Endothelial cell (in vitro differentiated cells): ENCODE measurements at places on chromosomes 4 and X. TPM values are rescaled to one million over a fixed set of nuclear protein-coding genes. Genes with fewer than 3 reads are reported as not detected.
A peak's percentile ranks its signal among the peaks of the same experiment; 100 is the strongest.

DNA sequence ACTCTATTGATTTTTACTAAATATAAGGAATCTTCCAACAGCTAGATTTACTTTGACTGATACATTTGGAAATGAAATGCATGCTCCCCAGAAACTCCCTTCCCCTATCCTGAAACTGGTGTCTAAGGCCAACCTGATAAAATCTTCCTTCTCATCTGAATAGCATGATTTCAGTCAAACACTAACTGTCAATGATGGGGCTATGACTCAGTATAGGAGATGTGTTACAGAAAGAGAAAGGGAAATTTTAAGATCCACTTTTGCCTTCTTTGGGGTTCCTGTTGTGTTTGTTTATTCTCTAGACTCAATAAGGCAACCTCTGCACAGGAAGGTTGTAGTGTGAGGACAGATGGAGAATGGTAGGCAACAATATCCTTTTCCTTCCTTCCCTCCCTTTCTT is 160.7 kb downstream of the MOSPD2 start:
- no peak for DNase-seq

DNA sequence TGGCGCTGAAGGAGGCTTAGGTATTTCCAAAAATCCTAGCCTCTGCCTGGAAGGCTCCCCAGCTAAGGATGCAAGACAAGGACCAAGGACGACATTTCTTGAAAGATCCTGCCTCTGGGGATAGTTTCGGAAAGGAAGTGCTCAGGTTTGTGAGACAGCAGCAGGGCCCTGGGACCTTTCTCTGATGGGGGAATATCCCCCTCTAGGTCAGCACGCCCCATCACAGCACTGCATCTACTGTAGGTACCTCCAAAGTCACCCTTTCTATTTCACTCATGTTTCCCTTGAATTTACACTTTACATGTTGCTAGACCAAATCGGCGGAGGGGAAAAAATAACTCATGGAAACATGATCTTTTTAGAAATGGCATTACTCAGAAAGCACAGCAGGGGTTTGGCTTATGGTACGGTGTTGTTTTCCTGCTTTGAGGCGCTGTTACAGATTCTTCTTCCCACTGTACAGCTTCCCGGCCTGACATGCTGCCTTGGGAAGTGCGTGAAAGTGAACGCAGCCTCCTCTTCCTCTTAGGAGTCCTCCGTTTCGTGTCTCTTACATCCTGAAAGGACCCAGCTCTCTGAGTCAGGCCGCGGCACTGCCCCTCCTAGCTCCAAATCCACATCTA is 77.2 kb upstream of the DHRSX start:
- no peak for DNase-seq

DNA sequence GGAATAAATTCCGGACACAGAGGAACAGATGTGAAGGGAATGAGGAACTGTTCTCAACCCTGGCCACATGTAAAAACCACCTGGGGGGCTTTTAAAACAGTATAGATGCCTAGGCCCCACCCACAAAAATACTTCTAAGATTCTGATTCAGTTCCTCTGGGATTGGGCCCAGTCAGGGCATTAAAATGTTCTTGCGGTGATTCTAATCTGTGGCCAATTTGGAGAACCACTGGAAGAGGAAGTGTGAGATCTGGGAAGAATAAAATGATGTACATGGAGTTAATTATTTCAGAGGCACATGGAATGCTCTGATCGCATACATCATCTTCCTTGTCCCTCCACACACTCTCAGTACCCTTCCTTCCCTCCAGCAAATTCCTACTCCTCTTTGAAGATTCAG is 192.2 kb downstream of the APBB2 start:
- no peak for DNase-seq

- no peak for DNase-seq
Measured at GRCh38 chr4:39166177-39166576, 16.2 kb upstream of the WDR19 start.

The TLR3 gene
- not detected for total RNA-seq

- DNase-seq, result no peak
Measured at GRCh38 chrX:77597090-77597489, 149.9 kb downstream of the FGF16 start.

GRCh38 chr4:22515888-22516541 is at the start of gene ADGRA3:
Gene ADGRA3 (minus strand): TSS chr4:22516066. CDS start chr4:22515784, 282 bp downstream.
- peak; percentile 76 for DNase-seq

DNA sequence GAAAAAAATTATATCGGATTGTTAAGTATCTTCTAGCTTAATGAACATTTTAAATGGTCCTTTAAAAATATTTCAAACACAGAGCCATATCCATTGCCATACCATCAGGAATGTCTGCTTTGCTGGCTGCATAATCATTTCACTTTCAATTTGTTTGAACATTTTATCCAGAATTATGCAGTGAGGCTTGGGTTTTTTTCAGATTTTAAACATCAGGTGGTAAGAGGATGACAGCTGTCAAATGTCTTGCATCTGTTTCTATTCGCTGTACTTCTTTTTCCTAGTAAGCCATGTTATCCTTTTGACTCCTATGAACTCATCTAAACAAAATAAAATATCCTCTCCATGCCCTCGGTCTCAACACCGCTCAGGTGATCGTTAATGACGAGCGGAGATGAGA is 802 bp downstream of the RFC1 start:
- DNase-seq, result no peak

DNA sequence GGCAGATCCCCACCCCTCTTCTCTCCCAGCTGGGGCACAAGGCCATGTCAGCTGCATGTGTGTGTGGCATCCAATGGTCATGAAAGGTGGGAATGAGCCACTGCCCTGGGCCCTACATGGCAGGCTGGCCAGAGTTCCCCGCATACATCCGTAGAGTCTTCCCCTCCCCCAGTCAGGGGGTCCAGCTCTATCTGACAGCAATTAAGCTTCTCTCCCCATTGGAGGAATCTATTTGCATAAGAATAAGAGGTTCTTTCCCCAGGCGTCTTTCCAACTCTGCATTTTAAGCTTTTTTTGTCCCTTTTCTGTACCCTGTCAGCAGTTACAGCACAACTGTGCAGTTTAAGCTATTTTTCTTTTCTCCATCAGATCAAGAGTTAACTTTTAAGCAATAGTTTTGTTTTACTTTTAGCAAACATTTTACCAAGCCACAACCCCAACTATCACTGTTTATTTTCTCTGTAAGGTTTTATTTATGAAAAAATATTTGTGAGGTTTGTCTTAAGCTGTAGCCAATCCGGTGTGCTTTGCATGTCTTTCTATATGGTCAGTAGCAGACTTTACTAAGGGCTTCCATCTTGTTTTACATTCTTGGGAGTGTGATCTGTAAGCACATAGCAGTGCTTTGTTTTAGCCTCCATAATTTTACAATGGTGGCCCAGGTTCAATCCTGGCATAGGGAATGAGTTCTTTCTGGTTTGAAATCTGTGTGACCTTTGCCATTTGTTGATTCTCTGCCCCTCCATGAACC is 28.7 kb downstream of the NLRP2B start:
- DNase-seq, result no peak

GRCh38 chr4:97582890-97583289 is 560.4 kb downstream of the STPG2 start:
- DNase-seq, result no peak

GRCh38 chrX:106263817-106264216 is 95.7 kb downstream of the PWWP3B start:
- no peak for DNase-seq

DNA sequence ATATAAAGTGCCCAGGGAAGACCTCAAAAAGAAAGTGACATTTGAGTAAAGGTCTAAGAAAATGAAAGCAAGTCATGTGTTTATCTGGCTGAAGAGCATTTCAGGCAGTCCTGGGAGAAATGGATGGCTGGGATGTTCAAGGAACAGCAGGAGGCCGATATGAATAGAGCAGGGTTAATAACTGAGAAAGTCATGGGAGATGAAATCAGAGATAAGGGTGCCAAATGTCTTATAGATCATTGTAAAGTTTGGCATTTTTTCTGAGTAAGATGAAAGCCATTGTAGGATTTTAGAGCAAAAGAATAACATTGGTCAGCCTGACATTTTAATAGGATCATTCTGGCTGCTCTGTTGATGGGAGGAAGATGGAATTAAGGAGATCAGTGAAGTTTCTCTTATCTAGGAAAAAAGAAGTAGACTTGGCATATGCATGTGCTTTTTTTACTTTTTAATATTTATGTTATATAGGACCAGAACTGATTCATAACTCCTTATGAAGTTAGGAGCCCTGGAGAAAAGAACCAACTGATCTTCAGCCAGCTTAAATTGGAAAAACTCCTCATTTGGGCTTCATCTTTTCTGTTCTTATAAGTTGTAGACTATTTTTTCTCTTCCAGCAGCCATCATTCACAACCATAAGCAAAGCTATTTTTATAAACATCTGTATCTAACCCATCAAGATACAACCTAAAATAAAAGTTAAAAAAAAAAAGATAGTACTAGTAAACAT is 18.6 kb downstream of the AIMP1 start:
- no peak for DNase-seq

The GABRE gene
- 2.0 TPM for total RNA-seq

DNA sequence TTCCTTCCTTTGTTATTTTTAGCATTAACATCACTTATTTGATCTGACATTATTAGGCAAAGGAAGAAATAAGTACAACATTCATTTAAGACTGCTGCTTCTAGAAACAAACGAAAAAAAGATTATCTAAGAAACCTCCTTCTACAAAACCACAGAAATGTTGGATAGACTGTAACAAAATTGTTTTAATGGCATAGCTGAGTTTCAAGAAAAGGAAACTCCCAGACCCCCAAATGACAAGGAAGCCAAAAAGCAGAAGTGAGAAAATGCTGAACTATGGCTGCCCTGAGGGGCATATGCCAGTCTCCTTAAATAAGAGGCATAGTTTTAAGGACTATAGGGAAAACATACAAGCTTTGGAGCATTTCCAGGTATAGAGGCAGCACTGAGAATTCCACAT is 1431.6 kb upstream of the TENM3 start:
- DNase-seq, result no peak

DNA sequence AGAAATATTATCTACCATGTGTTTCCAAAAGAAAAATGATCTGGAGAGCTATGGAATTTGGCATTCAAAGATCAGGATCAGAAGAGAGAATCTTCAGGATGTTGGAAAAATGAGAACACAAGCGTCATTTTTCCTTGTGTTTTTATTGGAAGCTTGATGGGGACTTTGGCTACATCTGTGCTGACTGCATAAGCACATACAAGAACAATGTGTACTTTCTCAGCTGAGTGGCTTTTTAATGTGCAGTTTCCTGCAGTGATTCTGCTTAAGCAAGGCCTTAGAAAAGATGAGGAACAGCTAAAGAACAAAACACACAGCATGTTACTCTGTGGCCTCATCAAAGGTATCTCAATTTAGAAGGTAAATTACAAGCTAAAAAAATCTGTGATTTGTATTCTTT is 1039.9 kb downstream of the GLUD2 start:
- DNase-seq, result no peak

GRCh38 chr4:105241451-105241850 is 94.8 kb downstream of the TET2 start:
- no peak for DNase-seq

GRCh38 chr4:173532725-173533511 is 2.9 kb upstream of the HAND2 start:
- DNase-seq, result no peak

DNA sequence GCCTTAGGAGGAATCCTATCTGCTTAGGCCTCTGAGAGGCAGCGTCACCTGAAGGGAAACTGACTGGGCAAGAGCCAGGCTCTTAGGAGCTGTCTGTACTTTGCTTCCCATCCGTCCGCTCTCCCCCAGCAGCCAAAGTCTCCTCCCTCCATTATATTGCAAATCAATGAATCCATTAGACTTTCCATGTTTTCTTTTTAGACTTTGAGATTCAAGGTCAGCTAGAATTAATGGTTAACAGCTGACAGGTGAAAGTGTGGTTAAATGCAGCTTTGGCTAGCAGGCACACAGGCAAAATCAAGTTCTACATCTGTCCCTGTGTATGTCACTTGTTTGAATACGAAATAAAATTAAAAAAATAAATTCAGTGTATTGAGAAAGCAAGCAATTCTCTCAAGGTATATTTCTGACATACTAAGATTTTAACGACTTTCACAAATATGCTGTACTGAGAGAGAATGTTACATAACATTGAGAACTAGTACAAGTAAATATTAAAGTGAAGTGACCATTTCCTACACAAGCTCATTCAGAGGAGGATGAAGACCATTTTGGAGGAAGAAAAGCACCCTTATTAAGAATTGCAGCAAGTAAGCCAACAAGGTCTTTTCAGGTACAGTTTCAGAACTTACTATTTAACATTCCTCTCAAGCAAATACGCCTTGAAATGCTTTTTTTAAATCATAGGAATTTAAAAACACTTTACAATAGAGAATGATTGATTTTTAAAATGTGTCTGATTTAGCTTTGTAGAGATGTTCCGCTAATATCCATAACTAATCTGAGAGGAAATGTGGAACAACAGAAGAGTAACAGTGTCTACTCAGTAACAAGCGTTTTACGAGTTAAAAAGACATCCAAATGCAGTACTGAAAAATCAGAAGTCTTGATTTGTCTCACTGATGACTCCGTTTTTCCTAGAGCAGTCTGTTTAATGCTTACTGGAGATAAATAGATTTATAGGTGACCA is at the start of gene F11:
TSS of gene F11 (plus strand) at position 507 of the 970 bp plus-strand sequence. CDS start 948 bp downstream, outside the sequence.
- no peak for DNase-seq

The CACNA1F gene
- 0.59 TPM for total RNA-seq

The QDPR gene
- total RNA-seq, result 25.8 TPM

DNA sequence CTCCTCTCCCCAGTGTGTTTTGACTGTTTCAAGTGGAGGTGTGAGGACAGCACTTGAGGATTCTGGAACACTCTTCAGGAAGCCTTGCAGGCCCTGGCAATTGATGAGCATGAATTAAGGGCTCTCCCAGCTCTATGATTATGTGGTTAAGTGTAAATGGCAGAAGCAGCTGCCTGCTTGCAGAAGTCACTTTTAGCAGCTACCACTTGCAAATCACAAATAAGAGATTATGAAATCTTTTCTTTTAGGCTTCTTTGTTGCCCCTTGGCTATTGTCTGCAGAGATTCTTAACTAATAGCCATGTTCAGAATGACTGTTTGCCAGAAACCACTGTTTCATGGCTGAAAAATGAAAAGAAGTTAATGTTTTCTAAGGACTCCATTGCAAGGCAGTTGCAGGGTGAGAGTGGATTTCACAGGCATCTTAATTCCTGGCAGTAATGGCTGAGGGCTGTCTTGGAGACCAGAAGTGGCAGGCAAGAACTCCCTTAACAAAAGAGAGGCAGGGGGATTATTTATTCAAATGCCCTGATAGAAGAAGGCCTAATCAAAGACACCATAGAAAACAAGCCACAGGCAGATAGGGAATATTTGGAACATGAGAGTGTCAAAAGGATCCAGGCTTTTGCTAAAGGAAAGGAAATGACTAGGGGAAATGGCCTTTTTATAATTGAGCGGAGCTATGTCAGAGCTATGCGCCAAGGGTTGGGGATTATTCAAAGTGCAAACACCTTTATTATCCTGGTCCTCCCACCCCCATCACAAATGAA is 8.3 kb upstream of the HOPX start:
- DNase-seq, result no peak
